Skeletal muscle cell (primary cell): ENCODE measurements at places on chromosomes 12 and 14.

- no peak for DNase-seq
Observed at GRCh38 chr14:94337274-94337673, 14.1 kb upstream of the SERPINA6 start.

- no peak for DNase-seq
Observed at GRCh38 chr14:34020014-34020413, 69.1 kb upstream of the EGLN3 start.

- DNase-seq: no peak
Observed at GRCh38 chr14:104717646-104718045, 6.4 kb upstream of the ADSS1 start.

GRCh38 chr12:53197011-53197640 is 9.9 kb downstream of the ITGB7 start:
- no peak for DNase-seq

DNA sequence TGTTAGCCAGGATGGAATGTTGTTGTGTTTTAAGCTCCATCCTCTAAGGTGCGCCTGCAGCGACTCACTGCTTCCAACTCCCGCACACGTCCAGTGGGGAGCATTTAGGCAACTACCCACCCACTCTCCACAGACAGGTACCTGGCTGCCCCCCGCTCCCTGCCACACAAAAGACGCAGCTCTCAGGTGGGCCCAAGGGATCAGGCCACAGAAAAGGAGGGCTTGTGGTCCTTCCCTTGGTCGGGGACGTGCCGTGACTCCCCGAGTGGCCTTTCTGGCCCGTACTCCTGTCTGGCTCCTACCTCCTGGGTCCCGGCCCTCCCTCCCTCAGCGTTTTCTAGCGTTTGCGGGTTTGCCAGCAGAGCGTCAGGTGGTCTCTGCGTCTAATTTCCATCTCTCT is 16.2 kb downstream of the TEDC1 start:
- DNase-seq: no peak

DNA sequence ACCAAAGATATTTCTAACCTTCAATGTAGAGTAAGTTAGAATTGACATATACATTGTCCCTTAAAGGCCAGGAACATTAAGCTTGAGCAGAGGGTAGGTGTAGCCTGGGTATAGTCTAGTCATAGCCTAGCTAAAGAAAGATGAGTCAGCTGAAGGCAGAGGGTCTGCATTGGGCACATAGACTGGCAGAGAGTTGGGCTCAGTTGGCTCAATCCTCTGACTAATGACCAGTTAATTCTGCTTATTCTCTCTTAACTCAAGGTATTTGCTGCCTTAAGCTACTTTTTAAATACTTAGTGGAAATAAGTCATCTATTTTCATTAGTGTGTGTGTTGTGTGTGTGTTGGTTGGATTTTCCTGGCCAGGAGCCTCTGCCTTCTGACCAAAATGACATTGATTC is 467.1 kb downstream of the RAD51B start:
- no peak for DNase-seq

- no peak for DNase-seq
Observed at GRCh38 chr14:63670692-63671091, 29.0 kb upstream of the WDR89 start.

DNA sequence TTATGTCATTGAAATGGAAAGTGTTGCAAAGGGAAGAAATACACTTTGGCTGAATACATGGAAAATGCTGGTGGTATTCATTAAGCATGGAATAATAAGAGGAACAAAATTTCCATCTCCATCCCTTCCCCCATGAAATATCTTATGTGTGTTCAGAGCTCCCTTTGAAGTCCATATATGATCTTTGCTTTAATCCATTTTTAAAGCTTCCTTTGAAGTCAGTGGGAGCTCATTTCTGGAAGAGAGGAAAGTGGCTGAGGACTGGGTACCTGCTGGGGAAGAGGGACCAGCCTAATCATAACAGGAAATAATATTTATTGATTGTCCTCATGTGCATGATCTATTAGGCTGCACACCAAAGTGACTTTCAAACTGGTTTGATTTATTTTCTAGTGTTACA is 49.2 kb downstream of the AKAP6 start:
- DNase-seq: no peak

DNA sequence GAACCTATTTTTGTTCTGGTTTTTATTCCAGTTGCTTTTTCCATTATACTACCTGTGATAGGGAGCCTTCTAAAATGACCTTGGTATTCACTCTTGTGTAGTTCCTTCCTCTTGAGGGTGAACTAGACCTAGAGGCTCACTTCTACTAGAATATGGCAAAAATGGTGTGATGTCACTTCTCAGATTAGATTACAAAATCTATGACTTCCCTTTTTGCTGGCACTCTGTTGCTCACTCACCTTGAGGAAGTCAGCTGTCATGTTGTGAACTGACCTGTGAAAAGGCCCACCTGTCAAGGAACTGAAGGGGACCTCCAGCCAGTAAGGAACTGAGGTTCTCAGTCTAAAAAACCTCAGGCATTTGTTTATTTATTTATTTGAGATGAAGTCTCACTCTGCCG is 5.7 kb downstream of the MIPOL1 start:
- DNase-seq: no peak

- peak; percentile 81 for DNase-seq
Observed at GRCh38 chr14:96252999-96253539, 2.9 kb upstream of the BDKRB1 start.

GRCh38 chr14:58631732-58632131 is 6.0 kb upstream of the DACT1 start:
- DNase-seq: no peak

DNA sequence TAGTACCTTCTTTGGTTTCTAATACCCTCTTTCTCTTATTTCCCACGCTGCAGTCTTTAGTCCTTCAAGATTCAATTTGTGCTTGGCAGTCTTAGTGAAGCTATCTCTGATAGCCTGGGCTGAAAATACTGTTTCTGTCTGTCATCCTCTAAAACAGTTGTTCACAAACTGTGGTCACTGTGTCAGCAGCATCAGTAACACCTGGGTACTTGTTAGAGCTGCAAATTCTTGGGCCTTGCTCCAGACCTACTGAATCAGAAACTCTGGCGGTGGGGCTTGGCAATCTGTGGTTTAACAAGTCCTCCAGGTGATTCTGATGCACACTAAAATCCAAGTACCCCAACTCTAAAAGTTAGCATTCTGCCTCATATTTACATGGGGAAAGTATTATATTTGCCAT is 217.5 kb upstream of the SEL1L start:
- DNase-seq: no peak

- DNase-seq: no peak
Observed at GRCh38 chr14:84686550-84686949, 843.4 kb upstream of the FLRT2 start.

GRCh38 chr12:104350211-104351056 is 46.9 kb downstream of the EID3 start:
- no peak for DNase-seq

- DNase-seq: no peak
Observed at GRCh38 chr12:31220061-31220460, 105.9 kb downstream of the SINHCAF start.

DNA sequence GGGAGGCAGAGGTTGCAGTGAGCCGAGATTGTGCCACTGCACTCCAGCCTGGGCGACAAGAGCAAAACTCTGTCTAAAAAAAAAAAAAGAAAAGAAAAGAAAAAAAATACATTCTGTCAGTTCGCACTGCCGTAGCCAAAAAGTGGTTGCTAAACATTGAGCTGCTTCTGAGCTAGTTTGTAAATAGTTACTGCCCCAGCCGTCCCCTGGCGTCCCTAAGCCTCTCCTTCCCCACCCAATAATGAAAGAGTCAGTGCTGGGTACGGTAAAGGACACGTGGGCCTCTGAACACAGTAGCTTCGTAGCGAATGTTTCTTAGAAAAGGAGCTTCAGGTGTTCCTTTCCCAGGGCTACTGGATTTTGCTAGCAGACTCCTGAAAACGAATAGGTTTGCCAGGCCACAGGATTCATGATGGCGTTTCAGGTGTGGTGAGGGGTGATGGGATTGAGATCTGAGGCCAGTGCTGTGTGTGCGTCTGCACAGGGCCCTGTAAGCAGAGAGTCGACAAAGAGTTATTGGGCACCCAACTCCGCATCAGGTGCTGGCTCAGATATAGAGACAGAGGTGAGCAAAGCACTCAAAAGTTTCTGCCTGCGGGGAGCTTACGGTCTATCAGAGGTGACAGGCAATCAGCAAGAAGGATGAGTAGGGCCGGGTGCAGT is 94.1 kb downstream of the LGMN start:
- no peak for DNase-seq

DNA sequence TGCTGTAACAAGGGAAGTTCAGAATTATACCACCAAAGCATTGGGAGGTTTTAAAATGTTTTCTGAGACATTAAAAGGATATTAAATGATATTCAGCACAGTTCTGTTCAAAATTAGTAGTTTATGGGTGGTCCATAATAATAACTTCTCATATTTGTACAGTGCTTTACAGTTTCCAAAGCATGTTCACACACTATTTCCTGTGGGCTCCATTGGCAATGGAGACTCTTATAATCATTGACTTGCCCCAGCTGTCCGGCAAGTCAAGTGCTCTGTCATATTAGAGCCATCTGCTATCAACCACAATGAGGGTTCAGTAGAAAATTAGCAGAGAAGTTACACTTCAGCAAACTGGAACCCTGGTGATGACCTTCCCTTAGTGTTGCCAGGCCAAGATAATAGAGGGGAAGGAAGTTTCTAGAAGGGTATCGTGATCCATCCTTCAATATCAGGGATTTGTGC is 526.6 kb upstream of the CCDC196 start:
- DNase-seq: no peak

DNA sequence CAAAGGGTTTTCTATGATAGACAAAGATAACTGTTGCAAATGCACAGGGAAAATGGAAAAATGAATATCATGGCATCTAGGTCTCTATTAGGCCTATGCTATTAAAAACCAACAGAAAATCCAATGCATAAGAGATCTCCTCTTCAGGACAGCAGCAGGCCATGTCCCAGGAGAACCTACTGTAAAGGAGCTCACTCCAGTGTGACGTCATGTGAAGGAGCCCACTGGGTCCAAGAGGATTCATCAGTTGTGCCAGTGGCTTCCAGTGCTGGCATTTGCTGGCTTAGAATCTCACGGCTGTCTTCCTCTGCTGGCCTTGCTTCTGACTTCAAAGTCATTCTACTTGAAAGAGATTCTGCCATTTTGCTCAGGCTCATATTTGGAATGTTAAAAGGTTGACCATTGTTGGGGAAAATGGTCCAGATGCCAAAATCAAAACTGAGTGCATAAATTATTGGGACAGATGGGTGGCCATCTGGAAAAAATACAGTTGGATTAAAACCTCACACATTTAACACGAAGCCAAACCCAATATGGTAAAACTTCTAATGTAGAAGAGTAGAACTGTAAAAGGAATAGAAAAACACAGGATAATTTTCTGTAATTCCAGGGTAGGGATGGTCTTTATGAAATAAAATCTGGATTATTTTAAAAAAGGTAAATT is 75.4 kb upstream of the ARID2 start:
- no peak for DNase-seq

DNA sequence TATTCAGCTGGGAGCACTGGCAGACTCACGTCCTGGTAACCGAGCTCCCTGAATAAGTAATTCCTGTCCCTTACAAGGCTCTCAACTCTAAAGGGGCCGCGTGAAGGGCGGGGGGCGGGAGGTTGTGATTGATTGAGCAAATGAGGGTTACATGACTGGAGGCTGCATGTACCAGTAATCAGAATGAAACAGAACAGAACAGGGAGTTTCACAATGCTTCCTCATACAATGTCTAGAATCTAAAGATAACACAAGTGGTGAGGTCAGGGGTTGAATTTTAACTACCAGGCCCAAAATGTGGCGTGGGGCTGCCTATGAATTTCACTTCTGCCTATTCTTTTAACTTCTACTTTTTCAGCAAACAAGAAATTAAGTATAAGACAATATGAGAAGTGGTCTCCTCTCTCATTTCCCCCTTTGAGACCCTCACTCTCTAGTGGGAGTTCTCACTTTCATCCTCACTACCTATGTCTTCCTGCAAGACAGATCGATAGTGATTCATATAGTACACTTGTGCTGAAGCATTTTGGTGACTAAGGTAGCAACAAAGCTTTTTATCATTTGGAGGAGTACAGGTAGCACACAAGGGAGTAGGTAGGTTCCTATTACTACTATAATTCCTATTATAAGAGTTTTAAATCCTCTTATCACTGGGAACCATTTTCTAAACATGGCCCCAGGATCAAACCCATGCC is 239.8 kb downstream of the KTN1 start:
- DNase-seq: no peak

- DNase-seq: no peak
Observed at GRCh38 chr12:40945772-40946171, 242.3 kb upstream of the PDZRN4 start.

GRCh38 chr12:1185460-1186182 is 194.6 kb downstream of the ERC1 start:
- DNase-seq: no peak

- DNase-seq: no peak
Observed at GRCh38 chr14:91866511-91867295, 633 bp downstream of the TC2N start.

- DNase-seq: peak; percentile 36
Observed at GRCh38 chr14:64758025-64758521, 53.8 kb downstream of the PLEKHG3 start.

DNA sequence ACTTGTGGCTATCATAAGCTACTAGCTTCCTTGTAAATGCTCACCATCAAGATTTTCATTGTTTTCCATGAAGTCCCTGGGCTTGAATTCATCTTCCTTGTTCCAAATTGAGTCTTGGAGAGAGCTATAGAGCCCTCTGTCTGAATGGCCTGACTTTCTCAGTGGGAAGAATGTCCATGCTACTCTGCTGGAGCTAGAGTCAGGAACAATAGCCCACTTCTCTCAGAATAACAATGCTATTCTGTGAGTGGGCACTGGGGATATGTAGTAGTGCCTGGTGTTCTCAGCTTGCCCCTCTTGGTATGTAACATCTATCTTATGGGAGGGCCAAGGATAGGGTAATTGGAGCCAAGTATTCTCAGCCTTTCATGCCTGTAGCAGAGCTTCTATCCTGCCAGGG is 127.6 kb upstream of the TRHDE start:
- no peak for DNase-seq

GRCh38 chr12:50190859-50191258 is 23.7 kb upstream of the CERS5 start:
- DNase-seq: no peak
